ENCODE measurements at places on chromosomes 6 and 20.
A peak's percentile ranks its signal among the peaks of the same experiment; 100 is the strongest.

DNA sequence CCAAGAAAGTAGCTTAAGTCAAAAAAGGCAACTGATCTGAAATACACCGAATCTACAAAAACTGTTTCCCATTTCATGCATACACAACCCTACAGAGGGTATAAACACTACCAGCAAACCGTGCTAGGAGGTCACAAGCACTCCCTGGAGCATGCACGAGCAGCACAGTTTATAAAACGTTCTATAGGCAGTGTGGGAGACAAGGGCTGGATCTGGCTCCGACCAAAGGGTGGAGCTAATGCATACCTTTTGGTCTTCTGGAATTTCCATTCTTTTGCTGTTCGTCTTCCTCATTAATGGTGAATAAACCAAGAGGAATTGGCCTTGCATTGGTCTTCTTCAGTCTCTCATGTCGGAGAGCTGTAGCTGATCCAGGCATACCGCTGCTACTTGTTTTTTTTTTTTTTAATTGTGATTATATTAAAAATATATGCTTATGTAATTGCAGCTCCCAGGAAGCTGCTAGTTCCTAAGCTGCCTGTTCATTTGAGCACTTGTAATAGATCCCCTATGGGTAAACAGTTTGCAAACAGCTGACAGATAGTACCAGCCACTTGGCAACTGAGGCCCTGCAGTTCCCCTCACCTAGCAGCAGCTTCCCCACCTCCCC is 24.5 kb downstream of the MAP7 start:
- DNase-seq: peak; percentile 12

- DNase-seq: no peak
Observed at GRCh38 chr6:131223416-131223815, 88.1 kb downstream of the AKAP7 start.

- DNase-seq: peak; percentile 22
Observed at GRCh38 chr20:31596831-31597480, 8.1 kb upstream of the ID1 start.

DNA sequence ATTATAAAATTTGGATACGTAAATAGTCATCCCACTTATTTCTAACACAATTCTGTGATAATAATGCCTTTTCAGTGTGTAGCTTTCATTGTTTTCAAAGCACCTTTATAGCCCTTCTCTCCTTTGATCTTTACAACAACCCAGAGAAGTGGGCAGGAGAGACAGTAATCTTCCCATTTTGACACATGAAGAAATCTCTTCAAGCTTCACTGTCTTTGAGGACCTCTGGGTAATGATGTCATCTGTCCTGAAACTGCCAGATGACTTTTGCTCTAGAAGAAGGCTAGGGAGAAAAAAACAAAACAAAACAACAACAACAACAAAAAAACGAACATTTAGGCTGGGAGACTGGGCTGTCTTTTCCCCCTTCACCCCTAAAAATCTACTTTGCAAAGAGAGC is 203.0 kb downstream of the KCNQ5 start:
- DNase-seq: no peak

DNA sequence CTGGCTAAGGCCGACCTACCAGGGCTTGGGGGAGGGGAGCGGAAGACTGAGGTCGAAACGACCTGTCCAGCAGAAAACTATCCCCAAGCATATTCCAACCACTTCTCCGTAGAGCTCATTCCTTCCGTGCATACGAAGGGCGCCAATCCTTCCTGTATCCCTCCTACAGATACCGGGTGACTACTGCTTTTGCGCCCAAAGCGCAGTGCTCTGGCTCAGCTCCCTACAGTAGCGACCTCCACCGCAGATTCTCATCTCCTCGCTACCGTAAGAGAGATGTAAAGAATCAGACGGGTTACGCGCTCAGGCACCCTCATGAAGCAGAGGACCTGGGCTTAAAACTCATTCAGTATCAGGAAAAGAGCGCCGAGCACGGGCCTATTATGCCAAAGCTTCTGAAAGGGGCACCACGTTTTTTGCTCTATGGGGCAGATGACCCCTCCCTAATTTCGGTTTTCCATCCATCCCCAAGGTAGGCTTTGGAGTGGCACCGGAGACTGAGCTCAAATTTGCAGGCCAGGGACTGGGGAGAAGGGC is 563 bp upstream of the NNAT start:
- DNase-seq: no peak

DNA sequence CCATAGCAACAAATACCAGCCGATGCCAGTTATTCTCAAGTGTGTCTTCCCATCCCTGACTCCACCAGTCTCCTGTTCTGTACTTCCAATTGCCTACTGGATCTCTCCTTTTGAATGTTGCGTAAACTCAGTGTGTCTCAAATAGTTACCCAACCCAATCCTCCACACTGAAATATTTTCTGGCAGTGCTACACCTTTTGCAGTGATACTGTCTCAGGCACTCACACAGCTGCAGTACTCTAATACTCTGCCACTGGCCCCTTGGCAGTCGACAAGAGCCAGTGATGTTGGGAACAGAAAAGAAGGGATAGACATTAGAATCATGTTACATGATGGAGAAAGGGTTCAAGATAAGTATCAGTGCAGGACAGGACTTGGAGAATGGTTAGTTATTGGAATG is 31.8 kb upstream of the FOXO3 start:
- no peak for DNase-seq

DNA sequence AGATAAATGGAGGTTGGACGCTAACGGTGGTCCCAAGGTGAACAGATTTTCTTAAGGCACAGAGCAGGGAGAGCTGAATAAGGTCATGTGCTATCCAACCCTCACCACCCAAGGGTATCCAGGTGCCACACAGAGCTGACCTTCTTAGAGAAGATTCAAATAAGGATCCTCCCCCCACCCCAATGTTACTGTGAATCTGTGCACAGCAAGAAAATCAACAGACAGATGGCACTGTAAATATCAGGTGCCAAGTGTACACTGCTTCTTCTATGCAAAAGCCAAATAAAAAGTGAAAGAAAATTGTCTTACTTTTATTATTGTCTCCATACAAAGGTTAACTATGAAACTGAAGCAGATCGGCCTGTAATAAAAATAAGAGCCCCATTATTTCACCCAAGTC is 96.9 kb downstream of the PAK5 start:
- DNase-seq: no peak

DNA sequence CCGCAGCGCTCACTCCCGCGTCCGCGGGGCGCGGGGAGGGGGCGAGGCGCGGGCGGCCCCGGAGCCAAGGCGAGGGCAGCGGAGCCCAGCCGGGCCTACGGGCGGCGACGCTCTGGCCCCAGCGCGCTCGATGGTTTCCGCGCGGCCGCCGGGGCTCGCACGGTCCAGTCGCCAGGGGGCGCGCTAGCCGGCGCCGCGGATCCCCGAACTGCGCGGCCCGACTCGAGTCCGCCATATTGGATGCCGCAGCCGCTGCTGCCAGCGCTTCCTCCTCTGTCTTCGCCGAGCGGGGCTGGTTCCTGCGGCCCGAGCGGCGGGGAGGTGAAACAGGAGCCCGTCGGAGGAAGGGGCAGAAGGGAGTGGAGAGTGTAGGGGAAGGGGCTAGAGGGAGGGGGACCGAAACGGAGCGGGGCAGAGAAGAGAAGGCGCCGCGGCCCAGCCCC is at the start of gene SCAF8:
Gene SCAF8 (plus strand): TSS at position 234 of the 443 bp plus-strand sequence. CDS start 485 bp downstream, outside the sequence.
- DNase-seq: peak; percentile 69

GRCh38 chr6:133350928-133351327 is 109.8 kb downstream of the EYA4 start:
- DNase-seq: no peak

GRCh38 chr6:131779304-131779703 is 28.5 kb upstream of the ENPP1 start:
- no peak for DNase-seq

Measured in SHP77 treated with DMSO at 0.1 percent for 48 hours (cell line).